ENCODE measurements at places on chromosomes 5 and 9. TPM values are rescaled to one million over a fixed set of nuclear protein-coding genes. Genes with fewer than 3 reads are reported as not detected.

The MEF2C gene
- polyA plus RNA-seq = 97.4 TPM

The CEL gene
- polyA plus RNA-seq = 0.75 TPM

The FREM1 gene
- not detected for polyA plus RNA-seq

The REEP5 gene
- 26.8 TPM for polyA plus RNA-seq

The NEUROG1 gene
- not detected for polyA plus RNA-seq

The TMEM232 gene
- 0.72 TPM for polyA plus RNA-seq

The TMEM252 gene
- not detected for polyA plus RNA-seq

The PRR7 gene
- 84.4 TPM for polyA plus RNA-seq

The LHX6 gene
- 0.04 TPM for polyA plus RNA-seq

The SLC9A3 gene
- polyA plus RNA-seq = 1.2 TPM

All from B cell (primary cell).